Activated CD4-positive, alpha-beta T cell treated with anti-CD3 and anti-CD28 coated beads for 4 hours (primary cell): ENCODE measurements at places on chromosomes 7 and 10.

GRCh38 chr7:155963356-155963755, 151.1 kb upstream of the SHH start:
- DNase-seq = no peak

- DNase-seq = no peak
Measured at GRCh38 chr7:20532890-20533289, 82.6 kb upstream of the ABCB5 start.

DNA sequence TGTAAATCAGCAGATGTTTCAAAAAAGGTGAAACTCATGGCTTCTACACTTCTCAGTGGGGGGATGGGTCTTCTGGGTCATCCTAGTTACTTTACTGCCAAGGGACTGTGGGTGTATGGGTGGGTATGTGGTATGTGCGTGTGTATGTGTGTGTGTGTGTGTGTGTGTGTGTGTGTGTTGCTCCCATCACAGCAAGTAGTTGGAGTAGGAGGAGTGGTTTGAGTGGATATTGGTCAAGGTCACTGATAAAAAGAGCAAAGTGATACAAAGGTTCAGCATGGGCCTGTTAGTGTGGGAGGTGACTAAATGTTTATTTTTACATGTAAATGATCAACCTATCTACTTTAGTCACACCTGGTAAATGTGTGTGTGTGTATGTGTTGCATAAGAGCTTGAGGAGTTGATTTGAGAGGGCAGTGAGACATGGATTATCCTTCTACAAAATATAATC, 11.8 kb upstream of the COBL start:
- no peak for DNase-seq

GRCh38 chr7:27389496-27389895, 146.9 kb downstream of the EVX1 start:
- no peak for DNase-seq

- DNase-seq = no peak
Measured at GRCh38 chr7:102302025-102302424, 15.4 kb downstream of the SH2B2 start.

- DNase-seq = no peak
Measured at GRCh38 chr10:124285587-124286527, 132.9 kb downstream of the OAT start.

DNA sequence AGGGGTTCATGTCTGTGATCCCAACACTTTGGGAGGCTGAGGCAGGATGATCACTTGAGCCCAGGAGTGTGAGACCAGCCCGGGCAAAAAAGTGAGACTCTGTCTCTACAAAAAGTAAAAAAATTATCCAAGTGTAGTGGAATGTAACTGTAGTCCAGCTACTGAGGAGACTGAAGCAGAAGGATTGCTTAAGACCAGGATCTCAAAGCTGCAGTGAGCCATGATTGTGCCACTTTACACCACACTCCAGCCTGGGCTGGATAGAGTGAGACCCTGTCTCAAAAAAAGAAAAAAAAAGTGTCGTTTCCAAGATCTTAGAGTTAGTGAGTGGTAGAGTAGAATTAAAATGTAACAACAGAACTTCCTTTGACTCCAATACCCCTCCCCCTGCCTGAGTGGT, 589.4 kb upstream of the MBL2 start:
- no peak for DNase-seq

GRCh38 chr7:8177109-8177933, 84.6 kb downstream of the ICA1 start:
- DNase-seq = no peak

DNA sequence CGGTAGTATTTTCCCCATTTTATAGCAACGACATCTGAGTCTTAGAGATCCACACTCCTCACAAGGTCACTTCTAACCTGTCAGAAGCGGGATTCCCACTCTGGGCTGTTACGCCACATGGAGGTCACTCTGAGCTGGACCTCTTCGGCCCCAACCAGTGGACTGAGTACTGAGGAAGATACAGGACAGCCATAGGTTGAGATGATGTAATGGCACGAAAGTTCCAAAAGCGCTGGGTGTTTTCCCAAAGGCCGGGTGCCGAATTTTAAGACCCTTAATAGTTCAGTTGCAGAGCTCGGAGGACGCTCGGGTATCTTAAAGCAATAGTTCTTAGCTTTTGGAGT, 699 bp downstream of the GHITM start:
- peak; percentile 15 for DNase-seq

DNA sequence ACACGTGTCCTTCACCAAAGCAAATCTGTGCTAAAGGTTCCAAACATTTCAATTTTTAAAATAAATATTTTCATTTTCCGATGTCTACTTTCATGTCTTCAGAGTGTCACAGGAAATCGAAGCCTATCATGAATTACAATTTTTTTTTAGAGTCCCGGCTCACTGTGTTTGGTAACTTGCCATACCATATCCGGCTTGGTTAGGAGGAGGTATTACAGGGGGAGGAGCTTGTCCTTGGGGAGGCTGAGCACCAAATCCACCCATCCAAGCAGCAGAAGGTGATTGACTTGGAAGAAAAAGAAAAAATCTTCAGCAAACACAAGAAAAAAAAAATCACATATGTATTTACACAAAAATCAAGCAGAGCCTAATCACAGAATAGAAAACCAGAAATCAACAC, 21.3 kb downstream of the TIAL1 start:
- no peak for DNase-seq

- DNase-seq = no peak
Measured at GRCh38 chr10:89475125-89475524, 60.3 kb downstream of the SLC16A12 start.

DNA sequence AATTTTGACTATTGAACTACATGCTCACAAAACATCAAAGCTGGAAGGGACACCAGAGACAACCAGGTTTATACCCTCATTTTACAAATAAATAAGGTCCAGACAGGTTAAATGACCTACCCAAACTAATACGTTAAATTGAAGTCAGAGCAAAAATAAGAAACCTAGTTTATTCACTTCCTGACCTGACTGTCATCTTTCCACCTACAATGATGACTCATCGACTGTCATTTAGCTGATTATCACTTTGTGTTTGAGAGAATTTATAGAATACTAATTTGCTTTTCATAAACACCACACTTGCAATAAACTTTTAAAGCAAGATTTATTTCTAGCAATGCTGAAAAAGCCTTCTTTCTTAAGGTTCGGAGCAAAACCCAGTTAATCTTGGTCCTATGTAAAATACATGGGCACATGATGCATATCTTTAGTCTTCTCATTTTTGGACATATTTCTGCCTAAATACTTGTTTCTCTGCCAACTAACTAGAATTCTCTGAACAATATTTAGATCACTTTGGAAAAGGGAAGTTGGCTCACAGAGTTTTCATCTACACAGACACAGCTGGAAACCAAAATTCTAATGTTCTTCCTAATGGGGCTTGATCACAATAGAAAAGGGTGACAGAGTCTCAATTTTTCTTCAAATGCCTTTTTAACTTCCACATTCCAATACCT, 16.7 kb upstream of the LRRN3 start:
- DNase-seq = no peak

GRCh38 chr7:45402480-45403218, 171.5 kb upstream of the ADCY1 start:
- DNase-seq = no peak

GRCh38 chr10:130737621-130738020, 573.9 kb downstream of the TCERG1L start:
- no peak for DNase-seq

DNA sequence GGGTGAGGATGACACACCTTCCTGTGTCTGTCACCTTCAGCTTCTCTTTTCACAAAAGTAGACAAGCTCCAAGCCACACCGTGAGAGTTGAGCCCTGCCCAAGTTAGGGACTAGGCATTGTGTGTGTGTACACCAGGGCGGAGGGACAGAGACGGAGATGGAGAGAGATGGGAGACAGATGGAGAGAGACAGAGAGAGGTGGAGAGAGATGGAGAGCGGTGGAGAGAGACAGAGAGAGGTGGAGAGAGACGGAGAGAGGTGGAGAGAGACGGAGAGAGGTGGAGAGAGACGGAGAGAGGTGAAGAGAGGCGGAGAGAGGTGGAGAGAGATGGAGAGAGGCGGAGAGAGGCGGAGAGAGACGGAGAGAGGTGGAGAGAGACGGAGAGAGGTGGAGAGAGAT, 207.0 kb downstream of the DNAJB6 start:
- no peak for DNase-seq

DNA sequence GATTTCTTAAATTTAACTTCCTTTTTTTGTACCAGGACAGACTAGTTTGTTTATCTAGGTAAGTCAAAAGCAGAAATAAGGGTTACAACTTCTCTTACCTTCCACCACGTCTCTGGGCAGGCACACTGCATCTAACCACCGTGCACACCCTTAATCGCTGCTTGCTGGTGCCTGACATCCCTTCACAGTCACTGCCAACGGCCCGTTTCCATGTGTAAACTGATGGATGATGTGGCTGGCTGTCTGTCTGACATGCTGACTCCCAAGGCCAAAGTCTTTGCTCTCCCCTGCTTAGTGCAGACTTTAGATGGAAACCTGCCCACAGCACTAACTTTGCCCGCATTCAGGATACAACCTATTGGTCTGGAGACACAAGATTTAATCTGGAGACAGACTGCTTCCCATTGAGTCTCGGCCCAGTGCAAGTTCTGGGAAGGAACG, 1.1 kb downstream of the TMEM273 start:
- no peak for DNase-seq

GRCh38 chr7:6178298-6179029, 94.0 kb downstream of the CYTH3 start:
- no peak for DNase-seq

- no peak for DNase-seq
Measured at GRCh38 chr7:46835556-46835955, 746.4 kb downstream of the TNS3 start.

DNA sequence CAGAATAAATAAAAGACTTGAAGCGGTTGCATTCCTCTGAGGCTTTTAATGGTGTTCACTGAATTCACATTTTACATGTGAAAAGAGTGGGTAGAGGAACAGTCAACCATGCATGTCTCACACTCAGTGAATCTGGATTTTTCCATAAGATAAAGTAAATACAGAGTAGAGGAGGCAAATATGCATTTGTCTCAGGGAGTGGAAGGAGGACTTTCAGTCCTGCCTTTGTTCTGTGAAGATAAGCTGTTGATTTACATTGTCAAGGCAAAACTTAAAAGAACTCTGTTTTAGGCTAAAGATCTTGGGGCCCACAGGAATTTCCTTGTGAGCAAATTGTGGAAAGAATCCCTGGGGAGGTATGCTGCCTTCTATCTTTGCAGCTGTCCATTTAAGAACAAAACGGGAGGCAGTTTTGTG, 825.3 kb upstream of the MBL2 start:
- no peak for DNase-seq

GRCh38 chr10:128796396-128796912, 670.2 kb upstream of the MKI67 start:
- no peak for DNase-seq

DNA sequence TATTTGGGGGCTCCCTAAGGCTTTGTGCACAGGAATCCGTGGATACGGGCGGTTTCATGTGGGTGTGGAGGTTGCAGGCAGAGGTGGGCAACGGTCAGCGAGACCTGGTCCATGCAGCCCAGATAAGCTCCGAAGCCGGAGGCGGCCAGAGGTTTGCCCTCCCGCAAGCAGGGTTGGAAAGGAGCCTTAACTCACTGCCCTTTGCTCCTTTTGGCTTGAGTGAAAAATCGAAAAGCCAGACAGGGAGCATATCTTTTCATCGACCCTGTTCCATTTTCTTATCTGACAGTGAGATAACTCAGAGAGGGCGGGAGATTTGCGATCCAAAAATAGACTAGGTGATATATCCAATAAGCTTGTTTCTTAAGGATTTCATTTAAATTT, 1.5 kb downstream of the GRM3 start:
- no peak for DNase-seq

GRCh38 chr10:106181501-106181900, 983.0 kb downstream of the SORCS1 start:
- no peak for DNase-seq

- no peak for DNase-seq
Measured at GRCh38 chr10:65791979-65792378, 1133.9 kb upstream of the LRRTM3 start.

GRCh38 chr7:158958618-158959017, 102.3 kb downstream of the DYNC2I1 start:
- no peak for DNase-seq

DNA sequence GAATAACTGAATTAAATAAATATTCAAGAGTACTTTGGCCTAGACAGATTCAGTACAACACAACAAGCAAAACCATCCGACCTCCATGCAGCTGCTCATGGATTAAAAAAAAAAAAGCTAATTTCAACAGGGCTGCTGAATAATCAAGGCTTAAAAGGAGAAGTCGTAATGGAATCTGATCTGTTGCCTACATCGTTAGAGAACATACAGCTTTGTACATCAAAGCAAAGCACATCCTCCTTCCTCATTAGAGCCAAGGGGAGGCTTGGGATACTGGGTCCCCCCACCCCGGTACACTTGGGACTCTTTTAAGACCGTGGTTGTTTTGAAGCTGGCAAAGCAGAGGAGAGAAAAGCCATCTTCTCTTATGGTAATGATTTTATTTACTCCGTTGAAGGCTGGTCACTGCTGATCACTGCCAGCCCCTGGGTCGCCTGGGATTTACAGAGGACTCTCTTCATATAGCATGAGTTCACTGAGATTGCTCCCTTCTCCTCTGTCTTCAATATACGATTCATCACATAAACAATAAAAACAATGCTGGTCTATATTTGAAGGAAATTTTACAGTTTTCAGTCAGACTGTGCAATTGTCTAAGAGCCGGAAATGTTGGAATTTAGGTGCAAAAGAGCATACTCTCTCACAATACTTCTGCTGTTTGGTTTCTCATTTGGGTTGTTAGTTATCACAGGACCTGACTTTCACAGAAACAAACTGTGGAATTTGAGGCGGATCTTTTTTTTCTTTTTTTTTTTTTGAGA, 148.8 kb downstream of the FAM107B start:
- no peak for DNase-seq

GRCh38 chr7:148545172-148545571, 45.4 kb upstream of the C7orf33 start:
- DNase-seq = no peak

GRCh38 chr7:35716038-35716803, 21.3 kb upstream of the HERPUD2 start:
- no peak for DNase-seq

- no peak for DNase-seq
Measured at GRCh38 chr10:109089779-109090178, 833.5 kb downstream of the XPNPEP1 start.

DNA sequence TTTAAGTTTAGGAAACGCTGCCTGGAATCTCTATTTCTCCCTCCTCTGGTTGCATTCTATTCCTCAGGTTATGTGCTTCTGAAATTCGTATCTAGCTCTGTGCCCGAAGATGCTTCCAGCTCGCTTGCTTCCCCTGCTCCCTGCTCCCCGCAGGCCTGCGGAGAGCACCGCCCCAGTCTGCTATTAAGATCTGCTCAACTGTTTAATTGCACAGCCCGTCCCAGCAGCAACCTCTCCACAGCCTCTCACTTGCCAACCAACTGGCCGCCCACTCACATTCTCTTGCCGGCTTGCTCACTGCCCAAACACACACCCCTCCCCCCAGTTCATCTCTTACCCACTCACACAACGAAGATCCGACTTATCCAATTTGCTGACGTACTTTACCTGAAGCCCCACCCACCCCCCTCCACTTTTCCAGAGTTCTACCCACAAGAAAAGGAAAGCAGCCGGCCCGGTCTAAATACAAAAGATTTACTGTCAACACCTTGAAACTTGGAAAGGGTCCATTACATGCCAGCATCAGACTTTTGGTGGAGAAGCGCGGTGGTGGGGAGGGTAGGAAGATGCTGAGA, 167.3 kb upstream of the KLF14 start:
- DNase-seq = no peak

GRCh38 chr7:47183862-47184590, 397.9 kb downstream of the TNS3 start:
- no peak for DNase-seq
